Activated CD4-positive, alpha-beta T cell treated with anti-CD3 and anti-CD28 coated beads, Interleukin-2, amount 50 U/mL, for 24 hours (primary cell): ENCODE measurements at places on chromosomes 1 and 21.

- DNase-seq: peak; percentile 38
Measured at GRCh38 chr21:44013380-44014088, 1.4 kb downstream of the TRAPPC10 start.

- no peak for DNase-seq
Measured at GRCh38 chr21:45655124-45655523, 11.6 kb downstream of the PCBP3 start.

DNA sequence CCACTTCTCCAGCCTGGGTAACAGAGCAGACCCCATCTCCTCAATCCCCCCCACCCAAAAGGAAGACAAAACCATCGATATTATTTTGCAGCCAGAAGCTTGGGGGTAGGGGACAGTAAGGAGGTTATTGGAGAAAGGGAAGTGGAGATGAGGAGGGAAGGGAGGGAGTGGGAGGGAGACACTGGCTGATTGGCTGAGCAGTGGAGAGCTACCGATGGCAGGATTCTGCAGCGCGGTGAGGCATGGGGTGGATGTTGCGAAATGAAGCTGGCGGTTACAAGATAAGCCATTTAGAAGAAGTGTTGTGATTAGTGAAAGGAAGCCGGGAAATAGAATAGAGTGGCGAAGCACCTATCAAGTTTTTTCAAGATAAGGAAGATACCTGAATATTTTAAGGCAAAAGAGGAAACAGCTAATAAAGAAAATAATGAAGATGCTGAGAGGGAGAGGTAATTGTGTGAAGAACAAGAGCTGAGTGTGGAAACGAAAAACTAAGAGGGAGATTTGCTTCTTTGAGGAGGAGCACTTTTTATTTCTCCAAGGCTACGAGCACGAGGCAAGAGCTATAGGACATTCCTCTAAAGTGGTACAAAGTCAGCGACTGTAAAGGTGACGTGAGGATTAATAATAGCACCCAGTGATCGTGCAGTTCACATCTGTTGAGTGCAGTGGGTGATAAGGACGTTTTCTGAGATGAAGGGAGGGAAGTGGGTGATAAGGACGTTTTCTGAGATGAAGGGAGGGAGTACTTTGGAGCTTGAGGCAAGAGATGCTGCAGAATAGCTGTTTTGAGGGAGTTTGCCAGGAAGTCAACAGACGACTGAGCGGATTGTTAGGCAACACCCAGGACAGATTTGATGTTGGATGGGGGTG lies 103.2 kb upstream of the KIF26B start:
- no peak for DNase-seq

- DNase-seq: no peak
Measured at GRCh38 chr1:188689542-188689941, 1788.1 kb downstream of the BRINP3 start.

GRCh38 chr1:59158321-59158720 lies 138.6 kb upstream of the FGGY start:
- DNase-seq: no peak
